ENCODE measurements at places on chromosomes 3 and 15.

DNA sequence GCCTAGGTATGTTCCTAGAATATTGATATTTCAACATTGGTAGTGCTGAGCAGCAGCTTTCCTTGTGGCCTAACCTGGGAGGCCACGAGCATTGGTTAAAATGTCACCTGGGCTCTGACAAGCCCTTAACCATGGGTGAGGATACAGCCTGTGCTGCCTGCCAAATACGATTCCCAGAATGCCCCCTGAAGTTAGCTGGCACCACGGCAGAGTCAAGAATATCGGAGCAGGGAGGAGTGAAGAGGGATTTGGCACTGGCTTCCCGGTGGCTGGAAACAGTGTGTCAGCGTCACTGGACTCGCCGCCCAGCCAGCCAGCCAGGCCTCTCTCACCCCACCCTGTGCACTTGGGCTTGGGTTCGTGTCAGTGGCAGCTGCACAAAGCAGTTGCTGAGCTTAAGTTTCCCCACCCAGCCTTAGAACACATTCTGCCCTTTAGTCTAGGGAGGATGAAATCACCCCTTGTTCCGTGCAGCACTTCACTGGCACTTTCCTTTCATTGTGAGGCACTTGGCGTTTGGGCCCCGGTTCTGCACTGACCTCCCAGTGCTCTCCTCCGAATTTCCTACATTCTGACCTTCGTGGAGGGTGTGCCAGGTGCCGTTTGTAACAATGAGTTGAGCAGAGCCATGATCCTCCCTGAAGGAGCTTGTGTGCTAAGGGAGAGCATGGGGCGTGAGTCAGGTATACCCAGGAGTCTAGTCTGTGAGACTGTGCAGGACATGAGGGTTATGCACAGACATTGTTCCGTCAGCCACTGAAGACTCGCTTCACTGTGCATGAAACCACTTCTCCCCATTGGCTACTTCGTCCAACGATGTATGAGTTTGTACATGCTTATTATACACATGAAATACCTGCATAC lies 152.8 kb upstream of the BHLHE40 start:
- no peak for DNase-seq

DNA sequence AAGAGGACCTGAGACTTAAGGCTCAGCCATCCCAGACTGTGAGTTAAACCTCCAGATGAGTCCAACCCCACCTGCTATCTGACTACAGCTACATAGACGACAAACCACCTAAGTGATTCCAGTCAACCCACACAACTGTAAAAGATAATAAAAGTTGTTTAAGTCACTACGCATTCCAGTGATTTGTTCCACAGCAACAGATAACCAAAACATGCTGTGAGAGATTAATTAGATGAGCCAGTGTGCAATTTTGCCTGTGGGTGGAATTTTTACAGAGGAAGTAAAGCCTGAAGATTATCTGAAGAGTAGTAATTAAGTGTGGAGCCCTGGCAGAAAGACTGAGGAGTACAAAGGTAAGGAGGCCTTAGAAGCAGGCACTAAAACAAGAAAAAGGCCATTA lies 5.4 kb downstream of the BTBD1 start:
- DNase-seq, result no peak

GRCh38 chr3:69560818-69561217 lies 174.9 kb upstream of the FRMD4B start:
- no peak for DNase-seq

DNA sequence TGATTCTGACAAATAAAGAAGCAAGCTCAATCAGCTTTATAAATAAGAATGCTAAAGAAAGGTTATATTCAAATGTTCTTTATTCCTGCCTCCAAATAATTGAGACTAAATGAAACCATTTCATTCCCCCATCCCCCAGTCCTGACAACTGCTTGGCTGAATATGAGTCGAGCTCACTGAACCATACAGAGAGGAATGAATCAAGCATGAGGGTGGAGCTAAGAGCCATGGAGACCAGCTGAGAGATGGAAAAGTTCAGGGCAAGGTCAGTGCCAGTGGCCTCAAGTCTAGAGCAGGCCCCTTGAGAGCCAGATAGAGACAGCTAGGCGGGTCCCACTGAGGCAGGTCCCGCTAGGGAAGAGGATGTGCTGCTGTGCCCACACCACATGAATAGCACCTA lies 188.7 kb upstream of the EIF1B start:
- DNase-seq, result no peak

- no peak for DNase-seq
Observed at GRCh38 chr3:127572186-127572585, 18.3 kb downstream of the TPRA1 start.
